Fibroblast of villous mesenchyme (primary cell): ENCODE measurements at places on chromosomes 11 and 22. TPM values are rescaled to one million over a fixed set of nuclear protein-coding genes. Genes with fewer than 3 reads are reported as not detected.

The HTR3A gene
- not detected in 2 replicates for total RNA-seq

The SRSF8 gene
- 17.4 and 19.0 TPM in 2 replicates for total RNA-seq

The LSP1 gene
- 0.32 TPM in 1 of 2 replicates, not detected in the other for total RNA-seq

The APOL3 gene
- 9.7 and 10.4 TPM in 2 replicates for total RNA-seq

The TSPAN18 gene
- total RNA-seq = under 0.01 and 0.64 TPM in 2 replicates

The FLRT1 gene
- under 0.01 TPM in 2 replicates for total RNA-seq

The MALAT1 gene
- total RNA-seq = 12,351 and 16,563 TPM in 2 replicates

The KMT5B gene
- total RNA-seq = 20.0 and 29.4 TPM in 2 replicates

The MMP10 gene
- 0.86 and 28.0 TPM in 2 replicates for total RNA-seq

The MICAL2 gene
- 164 and 323 TPM in 2 replicates for total RNA-seq

The POU2AF2 gene
- not detected in 2 replicates for total RNA-seq

The EMID1 gene
- under 0.01 and 0.32 TPM in 2 replicates for total RNA-seq

The NCF4 gene
- not detected in 2 replicates for total RNA-seq

The IGSF9B gene
- under 0.01 TPM in 1 of 2 replicates, not detected in the other for total RNA-seq

The SLN gene
- not detected in 2 replicates for total RNA-seq
